ENCODE measurements at places on chromosomes 1 and 21.

DNA sequence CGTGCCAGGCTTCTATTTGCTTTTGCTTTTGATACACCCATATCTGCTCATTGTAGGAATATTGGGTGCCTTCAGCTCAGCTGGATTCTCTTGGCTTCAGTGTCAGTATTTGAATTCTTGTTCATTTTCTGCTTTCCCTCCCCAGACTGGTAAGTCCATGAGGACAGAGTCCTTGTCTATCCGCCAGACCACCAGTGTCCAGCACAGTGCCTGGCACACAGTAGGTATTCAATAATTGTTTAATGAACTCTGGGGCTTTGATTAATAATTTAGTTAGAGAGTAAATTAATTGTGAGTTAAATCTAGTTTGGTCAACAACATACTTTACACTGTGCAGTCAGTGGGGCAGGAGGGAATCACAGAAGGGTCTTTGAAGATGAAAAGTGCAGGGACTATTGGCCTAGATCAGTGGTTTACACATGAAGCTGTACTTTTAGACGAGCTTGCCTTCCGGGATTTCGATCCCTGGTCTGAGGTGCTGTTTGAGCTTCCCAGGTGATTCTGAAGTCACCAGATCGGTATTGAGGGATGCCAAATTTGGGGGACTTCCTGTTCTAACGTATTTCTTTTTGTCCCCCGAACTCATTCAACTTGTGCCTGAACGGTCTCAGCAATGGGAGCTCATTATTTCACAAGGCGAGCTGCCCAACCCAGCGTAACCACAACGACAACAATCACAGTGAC is 119.1 kb upstream of the JUN start:
- no peak for DNase-seq

GRCh38 chr1:198838022-198838342 is 199.1 kb downstream of the PTPRC start:
- no peak for DNase-seq

GRCh38 chr1:50110151-50110550 is 1.4 kb downstream of the ELAVL4 start:
- DNase-seq: no peak

- no peak for DNase-seq
These were observed 175.4 kb downstream of the TRABD2B start for GRCh38 chr1:47821760-47822159.

DNA sequence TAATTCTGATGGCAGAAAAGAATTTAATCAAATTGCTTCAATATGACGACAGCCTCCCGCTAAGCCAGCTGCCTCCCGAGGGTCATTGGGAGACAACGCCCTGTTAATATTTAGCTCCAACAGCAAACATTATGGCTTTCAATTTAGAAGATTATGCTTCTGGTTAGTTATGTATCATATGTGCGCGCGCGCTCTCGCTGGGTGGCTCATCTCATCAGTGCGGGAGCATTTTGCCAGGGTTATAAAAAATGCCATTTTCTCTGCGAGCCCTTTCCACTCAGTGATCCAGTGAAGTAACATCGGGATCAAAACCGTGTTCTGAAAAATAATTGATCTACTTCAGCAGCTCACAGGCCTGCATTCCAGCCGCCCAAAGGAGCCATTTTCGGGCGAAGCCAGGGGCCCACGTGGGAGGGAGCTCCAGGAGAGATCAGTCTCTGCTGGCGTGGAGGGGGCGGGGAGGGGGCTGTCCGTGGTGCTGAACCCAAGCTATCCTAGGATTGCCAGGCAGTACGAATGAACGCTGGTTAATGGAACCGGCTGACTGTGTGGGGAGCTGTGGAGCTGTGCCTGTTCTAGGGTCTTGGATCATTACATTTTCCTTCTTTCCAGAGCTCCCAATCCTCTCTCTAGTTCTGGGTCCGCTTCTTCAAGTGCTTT is 219.1 kb upstream of the ZC3H12A start:
- DNase-seq: no peak

Measured in stimulated activated CD4-positive, alpha-beta T cell treated with anti-CD3 and anti-CD28 coated beads, TNF-alpha, amount 100 ng/mL, for 4 hours (primary cell).